ENCODE measurements at places on chromosomes 16 and 17. TPM values are rescaled to one million over a fixed set of nuclear protein-coding genes. Genes with fewer than 3 reads are reported as not detected.

The ITGAX gene
- total RNA-seq, result 2.8 TPM

The SLC5A10 gene
- not detected for total RNA-seq

The EVI2B gene
- total RNA-seq, result 2.0 TPM

DNA sequence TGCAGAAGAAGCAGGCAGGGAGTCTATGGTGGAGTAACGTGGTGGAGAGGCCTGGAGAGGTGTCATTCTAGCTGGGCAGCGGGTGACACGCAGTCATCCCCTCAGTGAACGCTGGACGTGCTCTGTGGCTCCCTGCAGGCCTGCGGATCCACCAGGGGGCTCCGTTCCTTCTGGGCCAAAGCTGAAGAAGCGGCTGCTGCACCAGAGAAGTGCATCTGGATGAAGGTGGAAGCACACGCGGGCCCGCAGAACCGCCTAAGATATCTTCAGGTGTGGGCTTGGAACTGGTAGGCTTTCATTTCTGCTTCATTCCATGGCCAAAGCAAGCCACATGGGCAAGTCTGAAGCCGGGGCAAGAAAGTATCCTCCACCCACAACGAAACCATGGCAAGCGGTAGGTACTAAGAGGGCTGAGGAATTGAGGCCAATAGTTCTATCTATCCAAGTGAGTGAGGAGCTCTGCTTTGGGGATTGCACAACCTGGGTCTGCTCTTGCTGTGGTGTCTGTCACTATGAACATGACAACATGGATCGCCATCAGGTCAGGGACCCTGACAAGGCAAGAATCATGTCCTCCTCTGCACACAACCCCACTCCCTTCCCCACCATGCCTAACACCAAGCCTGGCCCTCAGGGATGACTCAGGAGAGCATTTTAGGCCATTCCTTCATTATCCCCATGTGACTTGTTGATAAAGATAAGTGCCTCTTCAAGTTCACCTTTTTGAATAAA is 78.9 kb upstream of the FBXO47 start:
- DNase-seq, result no peak

DNA sequence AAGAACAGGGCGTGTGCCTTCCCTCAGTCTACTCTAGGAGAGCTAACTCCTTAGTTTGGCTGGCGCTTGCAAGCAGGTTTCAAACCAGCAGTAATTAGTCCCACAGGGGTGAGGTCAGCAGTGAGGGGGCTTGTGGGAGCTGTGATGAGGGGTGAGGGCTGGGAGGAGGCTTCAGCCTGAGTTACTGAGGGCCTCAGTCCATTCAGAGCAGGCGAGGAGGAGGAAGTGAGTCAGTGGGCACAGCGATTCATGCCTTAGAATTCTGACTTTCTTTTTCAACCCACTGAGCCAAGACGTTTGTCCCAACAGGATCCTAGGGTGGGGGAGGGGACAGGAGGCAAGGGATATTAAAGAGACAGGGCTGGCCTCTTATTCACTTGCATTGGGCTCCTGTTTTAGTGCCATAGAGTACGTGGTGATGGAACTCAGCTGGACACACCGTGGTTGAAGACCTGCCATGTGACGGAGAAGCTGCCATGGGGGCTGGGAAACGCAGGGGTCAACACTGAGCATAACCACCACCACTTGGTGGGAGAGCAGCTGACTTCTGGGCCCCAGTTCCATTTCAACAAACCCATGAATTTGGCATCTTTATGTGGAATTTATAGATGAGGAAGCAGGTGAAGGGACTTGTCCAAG is 8.3 kb upstream of the ITGA3 start:
- DNase-seq, result no peak

DNA sequence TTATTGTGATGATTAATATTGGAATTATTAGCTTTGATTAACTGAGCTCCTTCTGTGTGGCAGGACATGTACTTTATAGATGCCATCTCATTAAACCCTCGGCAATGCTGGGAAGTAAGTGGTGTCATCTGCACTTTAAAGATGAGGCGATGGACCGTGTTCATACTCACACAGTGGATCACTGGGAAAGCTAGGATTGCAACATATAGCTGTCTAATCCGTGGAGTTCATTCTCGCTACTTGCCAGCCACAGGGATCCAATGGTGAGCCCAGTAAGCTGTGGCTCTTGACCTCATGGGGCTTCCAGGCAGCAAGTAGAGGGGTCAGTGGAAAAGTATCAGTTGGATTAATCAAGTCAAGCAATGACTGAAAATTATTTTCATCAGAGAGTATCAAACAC is 587.9 kb downstream of the CDH13 start:
- no peak for DNase-seq

DNA sequence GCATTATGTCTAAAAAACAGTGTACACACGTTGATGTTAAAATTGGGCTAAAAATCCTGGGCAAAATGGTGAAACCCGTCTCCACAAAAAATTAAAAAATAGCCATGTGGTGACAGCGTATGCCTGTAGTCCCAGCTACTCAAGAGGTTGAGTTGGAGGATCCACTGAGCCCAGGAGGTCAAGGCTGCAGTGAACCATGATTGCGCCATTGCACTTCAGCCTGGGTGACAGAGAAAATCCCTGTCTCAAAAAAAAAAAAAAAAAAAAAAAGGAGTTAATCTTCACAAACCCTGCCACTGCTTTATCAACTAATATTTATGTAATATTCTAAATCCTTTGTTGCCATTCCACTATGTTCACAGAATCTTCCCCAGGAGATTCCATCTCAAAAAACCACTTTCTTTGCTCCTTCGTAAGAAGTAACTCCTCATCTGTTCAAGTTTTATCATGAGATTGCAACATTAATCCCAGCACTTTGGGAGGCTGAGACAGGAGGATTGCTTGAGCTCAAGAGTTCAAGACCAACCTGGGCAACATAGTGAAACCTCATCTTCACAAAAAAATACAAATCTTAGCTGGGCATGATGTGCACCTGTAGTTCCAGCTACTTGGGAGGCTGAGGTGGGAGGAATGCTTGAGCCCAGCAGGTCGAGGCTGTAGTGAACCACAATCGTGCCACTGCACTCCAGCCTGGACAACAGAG is 1.9 kb upstream of the C16orf87 start:
- DNase-seq, result no peak

Data from spinal cord (tissue), 10 donors.